Neural progenitor cell (in vitro differentiated cells): ENCODE measurements at places on chromosomes 3 and 15.

DNA sequence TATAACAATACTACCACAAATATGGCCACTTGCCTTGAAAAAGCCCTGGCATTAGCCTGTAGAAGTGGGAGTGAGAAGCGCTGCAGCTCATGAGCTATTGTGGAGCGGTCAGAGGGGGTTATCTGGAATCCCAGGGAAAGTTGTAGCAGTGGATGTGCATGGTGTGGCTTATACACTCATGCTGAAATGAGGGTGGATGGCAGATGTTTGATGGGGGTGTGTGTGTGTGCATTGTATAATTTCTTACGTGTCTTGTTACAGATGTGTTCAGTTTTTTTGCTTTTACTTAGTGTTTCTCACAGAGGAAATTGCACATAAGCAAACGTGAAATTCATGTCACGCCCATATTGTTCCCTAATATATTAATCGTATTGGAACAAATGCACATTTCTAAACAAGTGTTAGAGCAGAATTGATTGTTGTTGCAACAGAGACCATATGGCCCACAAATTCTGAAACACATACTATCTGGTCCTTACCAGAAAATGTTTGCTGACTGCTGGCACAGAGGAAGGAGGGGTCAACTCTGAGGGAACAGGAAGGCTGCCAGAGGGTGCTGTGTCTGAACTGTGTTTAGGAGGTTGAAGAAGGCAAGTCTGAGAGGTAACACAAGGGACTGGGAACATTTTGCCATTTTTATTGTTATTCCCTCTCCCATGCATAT, 200.0 kb upstream of the CFAP20DC start:
- DNase-seq: no peak

DNA sequence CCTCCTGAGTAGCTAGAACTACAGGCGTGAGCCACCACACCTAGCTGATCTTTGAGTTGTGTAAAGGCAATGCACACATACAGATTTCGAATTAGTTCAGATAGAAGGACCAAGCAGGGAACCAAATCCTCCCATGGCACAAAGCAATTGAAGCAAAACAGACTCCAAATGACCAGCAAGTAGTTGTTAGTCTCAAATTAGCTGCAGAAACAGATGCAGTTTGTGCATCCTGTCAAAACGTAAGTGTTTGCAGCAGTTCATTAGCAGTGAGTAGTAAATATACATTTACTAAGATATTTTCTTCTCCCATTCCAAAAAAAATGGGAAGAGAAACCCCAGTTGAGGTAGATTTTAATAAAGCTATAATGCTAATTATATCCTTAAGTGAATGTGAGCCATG, 15.8 kb upstream of the FAM174B start:
- no peak for DNase-seq

DNA sequence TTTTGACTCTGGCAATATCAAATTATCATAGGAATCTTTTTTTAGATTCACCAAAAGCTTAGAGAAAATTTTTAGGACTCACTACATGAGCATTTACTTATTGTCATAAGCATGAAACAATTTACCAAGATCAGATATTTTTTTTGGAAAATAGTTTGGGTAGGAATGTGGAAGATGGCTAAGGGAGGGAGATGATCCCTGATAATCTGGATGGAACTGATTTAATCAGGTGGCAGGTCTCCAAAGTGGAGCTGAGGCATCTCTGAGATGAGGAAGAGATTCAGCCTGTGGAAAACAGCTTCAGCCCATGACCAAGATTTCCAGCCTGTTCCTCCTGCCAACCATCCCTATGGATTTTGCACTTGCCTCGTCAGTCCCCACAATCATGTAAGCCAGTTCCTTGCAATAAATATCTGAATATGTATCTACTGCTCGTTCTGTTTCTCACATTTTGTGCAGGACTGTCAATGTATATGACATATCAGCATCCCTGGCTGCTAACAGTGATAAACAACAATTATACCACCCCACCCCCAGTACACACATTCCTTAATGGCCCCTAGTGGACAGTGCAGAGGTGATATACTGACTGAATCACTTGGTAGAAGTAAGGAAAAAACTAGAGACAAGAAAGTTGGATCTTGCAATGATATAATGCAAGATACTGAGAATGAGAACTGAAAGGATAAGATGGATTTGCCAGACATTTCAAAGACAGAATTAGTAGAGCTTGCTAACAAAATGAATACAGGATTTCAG, 183.8 kb downstream of the NEK10 start:
- no peak for DNase-seq

DNA sequence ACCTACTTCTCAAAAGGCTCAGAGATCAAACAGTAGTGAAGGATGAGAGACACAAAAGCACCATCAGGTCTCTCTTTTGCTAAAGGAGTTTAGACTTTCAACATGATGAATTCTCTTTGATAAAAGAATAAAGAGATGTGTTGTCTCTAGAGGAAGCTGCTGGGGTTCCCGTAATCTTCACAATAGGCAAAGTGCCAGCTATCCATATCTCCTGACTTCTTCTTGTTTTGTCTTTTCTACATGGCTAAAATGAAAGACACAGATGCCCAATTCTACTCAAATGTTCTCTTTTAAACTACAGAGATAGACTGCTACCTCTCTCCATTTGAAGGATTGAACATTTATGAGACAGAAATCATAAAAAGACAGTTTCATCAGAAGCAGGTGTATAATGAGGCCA, 38.4 kb upstream of the TUSC7 start:
- no peak for DNase-seq

- DNase-seq: peak; percentile 77
Measured at GRCh38 chr15:37098468-37099318, 1.7 kb downstream of the MEIS2 start.

GRCh38 chr15:97522347-97522746, 438.2 kb upstream of the ARRDC4 start:
- no peak for DNase-seq

DNA sequence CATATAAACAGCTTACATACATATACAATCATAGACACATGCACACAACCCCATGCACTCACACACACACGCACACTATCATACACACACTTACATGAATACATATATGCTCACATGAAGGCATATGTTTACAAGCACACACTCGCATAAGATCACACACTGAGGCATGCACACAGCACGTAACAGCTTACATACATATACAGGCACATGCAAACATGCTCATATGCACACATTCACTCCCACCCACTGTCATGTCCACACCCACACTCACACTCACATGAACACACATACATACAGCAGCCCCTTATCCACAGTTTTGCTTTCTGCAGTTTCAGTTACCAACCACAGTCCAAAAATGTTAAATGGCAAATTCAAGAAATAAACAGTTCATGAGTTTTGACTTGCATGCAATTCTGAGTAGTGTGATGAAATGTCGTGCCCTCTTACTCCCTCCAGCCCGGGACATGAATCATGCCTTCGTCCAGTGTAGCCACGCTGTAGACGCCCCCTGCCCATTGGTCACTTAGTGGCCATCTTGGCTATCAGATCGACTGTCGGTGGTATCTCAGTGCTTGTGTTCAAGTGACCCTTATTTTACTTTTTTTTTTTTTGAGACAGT, 27.8 kb downstream of the MEGF11 start:
- DNase-seq: no peak

GRCh38 chr3:108053067-108053466, 37.8 kb downstream of the CD47 start:
- DNase-seq: no peak
